ENCODE measurements at places on chromosomes 2 and 18. TPM values are rescaled to one million over a fixed set of nuclear protein-coding genes. Genes with fewer than 3 reads are reported as not detected.

Gene BOK
- 34.9 TPM for total RNA-seq

Gene AQP12A
- not detected for total RNA-seq

Gene CHAC2
- 5.5 TPM for total RNA-seq

Gene C2orf69
- 11.6 TPM for total RNA-seq

Gene XDH
- 2.1 TPM for total RNA-seq

Gene IL1B
- total RNA-seq = 2.5 TPM

Gene CNGA3
- total RNA-seq = 0.10 TPM

Gene NOTO
- total RNA-seq = not detected

Gene UGT1A10
- total RNA-seq = not detected

Gene LINC00305
- not detected for total RNA-seq

GRCh38 chr2:8609357-8609811 is 72.5 kb upstream of the ID2 start:
- no peaks in the 10 kb centered on the region for H3K27me3 ChIP-seq
- H3K4me3 ChIP-seq = no peak overlapping the region
- no peaks in the 10 kb centered on the region for H3K4me1 ChIP-seq
- DNase-seq = no peak
- no peak overlapping the region for H3K27ac ChIP-seq

GRCh38 chr2:191171708-191172355 is 21.0 kb upstream of the STAT4 start:
- no peak for DNase-seq
- H3K27me3 ChIP-seq = no peaks in the 10 kb centered on the region
- H3K27ac ChIP-seq = peak overlapping the region; percentile 65
- H3K4me1 ChIP-seq = peaks cover 24% of the 10 kb centered on the region

GRCh38 chr18:11671156-11671555 is 17.9 kb upstream of the GNAL start:
- no peak for DNase-seq
- H3K27me3 ChIP-seq = peaks cover 11% of the 10 kb centered on the region
- H3K27ac ChIP-seq = no peak overlapping the region

GRCh38 chr2:26169226-26169625 is 3.7 kb upstream of the GAREM2 start:
- no peaks in the 10 kb centered on the region for H3K36me3 ChIP-seq
- H3K27me3 ChIP-seq = peaks cover 19% of the 10 kb centered on the region
- H3K27ac ChIP-seq = no peak overlapping the region
- H3K4me1 ChIP-seq = peaks cover 7% of the 10 kb centered on the region
- H3K4me3 ChIP-seq = no peak overlapping the region
- no peak for DNase-seq

GRCh38 chr2:206936843-206937230 is 2.5 kb upstream of the CPO start:
- no peak for DNase-seq
- no peaks in the 10 kb centered on the region for H3K36me3 ChIP-seq
- H3K27ac ChIP-seq = no peak overlapping the region
- H3K27me3 ChIP-seq = no peaks in the 10 kb centered on the region

DNA sequence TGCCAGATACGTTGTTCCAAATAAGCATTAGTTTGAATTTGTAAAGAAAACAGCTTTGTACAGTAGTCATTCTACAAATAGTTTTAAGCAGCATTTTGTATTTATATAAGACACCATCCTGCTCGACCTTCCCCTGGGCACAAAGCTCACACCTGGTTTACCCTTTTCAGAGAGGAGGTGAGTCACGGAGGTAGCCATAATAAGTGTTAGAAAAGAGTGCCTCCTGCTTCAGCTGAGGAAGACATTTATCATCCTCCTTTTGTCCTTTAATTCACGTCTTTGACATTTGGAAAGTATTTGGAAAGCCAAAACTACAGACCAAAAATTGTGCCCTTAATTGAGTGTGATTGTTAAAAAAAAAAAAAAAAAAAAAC is 6.8 kb downstream of the RAB12 start:
- DNase-seq = no peak
- peak overlapping the region; percentile 7 for H3K27ac ChIP-seq
- H3K4me3 ChIP-seq = no peak overlapping the region
- H3K27me3 ChIP-seq = no peaks in the 10 kb centered on the region

- H3K27me3 ChIP-seq = no peaks in the 10 kb centered on the region
- H3K4me1 ChIP-seq = no peaks in the 10 kb centered on the region
Observed at GRCh38 chr2:106685180-106685897, 198.2 kb downstream of the CD8B2 start.

GRCh38 chr18:13328213-13328612 is 109.7 kb downstream of the LDLRAD4 start:
- no peaks in the 10 kb centered on the region for H3K4me1 ChIP-seq
- no peak overlapping the region for H3K4me3 ChIP-seq
- H3K27ac ChIP-seq = no peak overlapping the region
- H3K27me3 ChIP-seq = no peaks in the 10 kb centered on the region

DNA sequence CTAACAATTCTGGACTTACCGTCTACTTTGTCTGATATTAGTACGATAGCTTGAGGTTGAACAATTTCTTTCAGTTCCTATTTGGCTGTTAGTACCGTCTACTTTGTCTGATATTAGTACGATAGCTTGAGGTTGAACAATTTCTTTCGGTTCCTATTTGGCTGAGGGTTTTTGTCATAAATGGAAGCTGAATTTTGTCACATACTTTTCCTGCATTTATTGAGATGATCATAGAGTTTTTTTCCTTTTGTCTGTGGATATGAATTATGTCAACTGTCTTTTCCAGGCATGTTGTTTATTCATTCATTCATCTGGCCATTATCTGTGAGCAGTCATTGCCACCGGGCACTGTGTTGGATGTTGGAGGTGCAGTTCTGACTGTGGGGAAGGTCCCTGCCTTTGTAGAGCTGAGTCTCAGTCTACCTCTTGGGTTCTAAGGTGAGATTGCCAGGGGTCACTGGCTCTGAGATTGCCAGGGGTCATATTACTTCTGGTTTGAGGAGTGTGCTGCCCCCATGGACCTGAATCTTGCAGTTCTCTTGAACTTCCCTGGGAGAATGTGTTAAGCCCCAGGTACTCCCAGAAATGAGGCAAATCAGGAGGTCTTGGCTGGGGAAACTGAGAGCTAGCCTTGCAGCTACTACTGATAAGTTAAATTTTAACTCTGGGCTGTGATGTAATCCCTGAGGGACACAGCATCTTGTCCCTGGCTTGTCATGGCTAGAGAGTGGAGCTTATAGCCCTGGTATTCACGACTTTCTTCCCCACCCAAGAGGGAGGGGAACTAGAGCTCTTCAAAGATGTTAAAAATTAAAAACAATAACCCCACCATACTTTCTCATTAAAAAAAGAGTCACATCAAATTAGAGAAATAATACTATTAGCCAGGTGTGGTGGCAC is 89.1 kb upstream of the MBOAT2 start:
- no peak overlapping the region for H3K4me3 ChIP-seq
- H3K27ac ChIP-seq = no peak overlapping the region
- no peak for DNase-seq

DNA sequence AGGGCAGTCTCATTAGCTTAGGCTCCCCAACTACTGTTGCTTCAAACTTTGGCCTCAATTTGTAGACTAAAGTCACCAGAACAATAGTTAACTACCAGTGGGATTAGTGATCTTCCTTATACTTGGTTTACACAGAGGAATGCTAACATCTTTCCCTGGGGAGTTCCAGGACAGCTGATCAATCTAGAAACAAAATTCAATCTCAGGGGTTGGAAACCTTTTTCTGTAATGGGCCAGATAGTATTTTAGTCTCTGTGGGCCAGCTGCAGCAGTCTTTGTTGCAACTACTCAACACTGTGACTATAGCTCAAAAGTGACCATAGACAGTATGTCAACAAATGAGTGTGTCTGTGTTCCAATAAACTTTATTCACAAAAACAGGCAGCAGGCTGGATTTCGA is 85.7 kb downstream of the METTL8 start:
- H3K27ac ChIP-seq = no peak overlapping the region
- DNase-seq = no peak
- H3K27me3 ChIP-seq = no peaks in the 10 kb centered on the region
- H3K36me3 ChIP-seq = no peaks in the 10 kb centered on the region
- no peaks in the 10 kb centered on the region for H3K4me1 ChIP-seq
- H3K4me3 ChIP-seq = no peak overlapping the region

DNA sequence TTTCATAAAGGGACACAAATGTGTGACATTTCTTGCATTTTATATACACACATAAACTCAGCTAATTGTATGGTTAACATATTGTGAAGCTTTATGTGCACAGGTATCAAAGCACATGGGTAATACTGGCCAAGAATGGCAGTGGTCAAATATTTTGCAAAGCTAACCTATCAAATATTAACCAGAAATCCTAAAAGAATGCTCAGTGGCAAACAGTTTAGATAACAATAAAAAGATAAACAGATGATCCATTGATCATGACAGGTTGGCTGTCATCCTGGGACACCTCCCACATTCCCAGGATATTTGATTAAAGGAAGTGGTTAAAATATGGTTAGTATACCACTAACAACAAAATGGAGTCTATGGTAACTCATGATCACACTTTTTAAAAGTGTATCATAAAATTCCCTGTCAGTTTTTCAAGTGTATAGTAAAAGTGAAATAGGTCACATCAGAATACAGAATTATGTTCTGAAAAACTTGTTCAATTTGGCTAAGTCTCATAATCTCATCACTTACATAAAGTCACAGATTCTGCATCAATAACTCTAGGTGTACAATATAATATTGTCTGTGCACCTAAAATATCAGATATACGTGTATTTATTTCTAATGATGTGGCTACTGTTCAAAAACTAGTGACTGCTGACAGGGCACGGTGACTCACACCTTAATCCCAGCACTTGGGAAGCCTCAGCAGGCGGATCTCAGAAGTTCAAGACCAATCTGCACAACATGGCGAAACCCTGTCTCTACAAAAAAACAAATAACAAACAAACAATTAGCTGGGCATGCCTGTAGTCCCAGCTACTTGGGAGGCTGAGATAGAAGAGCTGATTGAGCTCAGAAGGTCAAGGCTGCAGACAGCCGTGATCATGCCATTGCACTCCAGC is 48.9 kb downstream of the CDH2 start:
- H3K27ac ChIP-seq = no peak overlapping the region
- H3K27me3 ChIP-seq = no peaks in the 10 kb centered on the region
- H3K4me3 ChIP-seq = no peak overlapping the region
- no peaks in the 10 kb centered on the region for H3K36me3 ChIP-seq

DNA sequence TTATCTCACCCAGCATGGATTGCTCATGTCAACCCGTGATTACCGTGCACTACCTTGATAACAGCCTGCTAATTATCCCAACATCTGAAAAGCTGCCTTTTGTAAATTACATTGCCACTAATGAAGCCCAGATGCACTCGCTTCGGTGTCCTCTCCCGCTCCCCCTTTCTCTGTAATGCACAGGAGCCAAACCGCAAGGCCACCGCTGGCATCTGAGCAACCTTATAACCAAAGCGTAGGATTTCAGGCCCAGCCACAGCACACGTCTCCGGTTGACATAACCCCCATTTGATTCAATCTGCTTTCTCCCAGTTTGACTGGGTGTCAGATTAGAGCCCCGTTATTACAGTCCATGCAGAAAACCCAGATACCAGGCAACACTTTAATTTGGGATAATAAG is 341.2 kb downstream of the ALK start:
- H3K36me3 ChIP-seq = no peaks in the 10 kb centered on the region
- H3K4me3 ChIP-seq = no peak overlapping the region
- H3K27ac ChIP-seq = no peak overlapping the region
- H3K4me1 ChIP-seq = no peaks in the 10 kb centered on the region

DNA sequence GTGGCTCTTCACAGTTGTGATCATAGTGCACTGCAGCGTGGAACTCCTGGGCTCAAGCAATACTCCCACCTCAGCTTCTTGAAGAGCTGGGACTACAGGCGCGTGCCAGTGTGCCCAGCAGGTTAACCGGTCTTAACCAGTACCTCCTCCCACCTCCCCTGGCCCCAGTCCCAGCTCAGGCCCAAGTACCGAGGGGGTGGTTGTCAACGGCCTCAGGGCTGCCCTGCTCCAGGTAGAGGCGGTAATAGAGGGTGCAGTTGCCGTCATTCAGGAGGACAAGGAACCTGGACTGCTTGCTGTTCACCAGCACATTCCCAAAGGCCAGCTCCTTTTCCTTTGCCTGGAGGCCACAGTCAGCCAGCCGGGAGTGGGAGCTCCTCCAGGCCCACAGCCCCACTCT is 19.7 kb downstream of the CFAP65 start:
- H3K4me3 ChIP-seq = no peak overlapping the region
- no peaks in the 10 kb centered on the region for H3K36me3 ChIP-seq

GRCh38 chr18:33074125-33074524 is 301.3 kb upstream of the KLHL14 start:
- H3K36me3 ChIP-seq = no peaks in the 10 kb centered on the region
- no peaks in the 10 kb centered on the region for H3K4me1 ChIP-seq
- H3K4me3 ChIP-seq = no peak overlapping the region
- no peak for DNase-seq
- H3K27ac ChIP-seq = no peak overlapping the region

- no peak overlapping the region for H3K4me3 ChIP-seq
- DNase-seq = no peak
- H3K36me3 ChIP-seq = no peaks in the 10 kb centered on the region
- H3K27me3 ChIP-seq = no peaks in the 10 kb centered on the region
Observed at GRCh38 chr2:66469214-66469902, 34.4 kb downstream of the MEIS1 start.

DNA sequence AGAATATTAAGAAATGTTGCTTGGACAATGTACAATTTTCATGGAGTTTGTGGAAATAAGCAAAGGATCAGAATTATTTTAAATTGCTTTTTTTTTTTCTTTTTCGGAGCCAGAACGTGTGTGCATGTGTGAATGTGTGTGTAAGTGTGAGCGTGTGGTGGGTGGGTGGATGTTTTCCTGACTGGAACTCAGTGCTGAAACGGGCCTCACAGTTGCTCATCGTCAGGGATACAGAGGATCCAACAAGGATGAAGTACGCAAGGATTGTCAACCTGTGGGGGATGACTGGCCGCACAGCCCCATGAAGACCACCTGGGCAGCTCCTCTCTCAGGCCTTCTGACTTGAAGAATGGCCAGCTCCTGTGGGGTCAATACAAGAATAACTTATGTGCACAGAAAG is 17.5 kb downstream of the IL1B start:
- H3K4me1 ChIP-seq = no peaks in the 10 kb centered on the region
- H3K27me3 ChIP-seq = no peaks in the 10 kb centered on the region
- no peak overlapping the region for H3K4me3 ChIP-seq
- H3K36me3 ChIP-seq = no peaks in the 10 kb centered on the region

DNA sequence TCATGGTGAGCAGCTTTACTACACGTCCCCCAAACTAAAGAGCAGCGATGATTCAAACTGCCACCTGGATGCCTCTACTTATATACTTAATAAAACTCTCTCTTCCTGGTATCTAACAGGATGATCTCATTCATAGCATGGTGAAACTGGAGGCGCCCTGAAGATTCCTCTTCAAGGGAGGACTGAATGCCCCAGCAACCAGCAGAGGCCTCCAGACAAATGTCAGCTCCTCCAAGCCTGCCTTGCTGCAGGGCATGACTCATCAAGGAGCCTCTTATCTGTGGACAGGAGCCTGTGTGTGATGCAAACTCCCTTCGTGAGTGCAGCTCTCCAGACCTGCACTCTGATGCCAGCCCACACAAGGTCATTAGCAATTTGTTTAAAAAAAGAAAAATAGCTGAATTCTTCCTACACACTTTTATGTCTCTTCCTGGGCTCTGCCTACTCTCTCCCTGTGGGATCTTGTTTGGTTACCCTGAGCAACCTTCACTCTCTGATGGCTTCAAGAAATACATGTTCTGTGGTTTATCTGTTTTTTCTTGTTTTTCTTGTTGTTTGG is 30.2 kb downstream of the LONRF2 start:
- H3K36me3 ChIP-seq = no peaks in the 10 kb centered on the region
- peak overlapping the region; percentile 56 for H3K27ac ChIP-seq
- peaks cover 2% of the 10 kb centered on the region for H3K4me1 ChIP-seq
- H3K4me3 ChIP-seq = no peak overlapping the region

GRCh38 chr18:23872701-23873550 is 141.6 kb upstream of the TTC39C start:
- H3K36me3 ChIP-seq = no peaks in the 10 kb centered on the region
- no peak for DNase-seq
- no peaks in the 10 kb centered on the region for H3K27me3 ChIP-seq
